ENCODE measurements at places on chromosomes 2 and 18.

- no peak for DNase-seq
Measured at GRCh38 chr2:12043131-12043530, 296.7 kb downstream of the LPIN1 start.

DNA sequence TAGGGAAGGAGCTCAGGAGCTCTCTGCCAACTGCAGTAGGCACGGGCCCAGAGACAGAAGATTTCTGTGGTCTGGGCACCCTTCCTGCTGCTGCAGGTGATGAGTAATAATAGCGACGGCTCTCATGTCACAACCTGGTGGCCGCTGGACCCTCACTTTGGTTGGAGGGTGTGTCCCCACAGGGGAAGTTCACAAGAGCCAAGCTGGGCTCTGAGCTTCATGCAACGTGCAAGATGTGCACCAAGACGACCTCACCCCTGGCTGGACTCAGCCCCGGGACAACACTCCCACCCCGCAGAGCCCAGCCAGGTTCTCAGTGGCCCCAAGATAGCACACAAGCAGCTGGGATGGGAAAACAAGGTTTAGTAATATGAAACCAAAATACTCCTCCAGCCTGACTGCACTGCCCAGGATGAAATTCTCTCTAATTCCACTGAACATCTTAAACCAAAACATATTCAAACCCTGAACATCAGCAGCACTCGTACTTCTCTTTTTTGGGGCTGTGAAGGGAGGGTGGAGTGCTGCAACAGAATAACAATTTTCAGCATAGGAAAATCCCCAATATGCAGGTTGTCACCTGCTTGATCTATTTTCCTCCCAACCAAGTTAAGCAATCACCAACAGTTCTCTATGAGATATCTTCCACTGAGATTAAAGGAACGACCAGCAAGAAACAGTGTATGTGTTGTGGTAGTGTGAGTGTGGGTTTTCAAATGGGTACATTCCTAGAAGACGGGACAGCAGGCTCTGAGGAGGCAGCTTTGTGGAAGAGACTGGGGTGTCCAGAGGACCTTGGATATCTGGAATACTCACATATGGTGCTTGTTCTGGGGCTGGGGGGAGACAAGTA is 26.5 kb downstream of the BCL2 start:
- DNase-seq, result no peak

GRCh38 chr2:12895017-12895416 is 178.3 kb downstream of the TRIB2 start:
- no peak for DNase-seq

DNA sequence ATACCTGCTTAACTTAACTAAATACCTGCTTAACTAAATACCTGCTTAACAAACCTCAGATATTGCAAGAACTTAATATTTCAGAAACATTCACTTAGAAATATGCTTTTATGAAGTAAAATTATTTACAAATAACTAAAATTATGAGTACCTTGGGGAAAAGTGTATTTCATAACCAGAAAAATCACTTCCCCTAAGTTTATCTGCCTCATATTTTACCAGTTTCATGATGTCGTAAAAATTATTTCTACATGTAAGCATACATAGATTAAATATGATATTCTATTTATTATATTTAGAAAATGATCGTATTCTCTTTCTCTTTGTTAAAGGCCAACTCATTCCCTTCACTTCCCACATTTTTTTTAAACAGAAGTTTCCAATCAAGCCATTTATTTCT is 41.5 kb upstream of the DSC1 start:
- no peak for DNase-seq

- no peak for DNase-seq
Measured at GRCh38 chr2:71498261-71498701, 44.9 kb downstream of the DYSF start.

- DNase-seq, result no peak
Measured at GRCh38 chr2:103445347-103445746, 683.5 kb downstream of the TMEM182 start.

DNA sequence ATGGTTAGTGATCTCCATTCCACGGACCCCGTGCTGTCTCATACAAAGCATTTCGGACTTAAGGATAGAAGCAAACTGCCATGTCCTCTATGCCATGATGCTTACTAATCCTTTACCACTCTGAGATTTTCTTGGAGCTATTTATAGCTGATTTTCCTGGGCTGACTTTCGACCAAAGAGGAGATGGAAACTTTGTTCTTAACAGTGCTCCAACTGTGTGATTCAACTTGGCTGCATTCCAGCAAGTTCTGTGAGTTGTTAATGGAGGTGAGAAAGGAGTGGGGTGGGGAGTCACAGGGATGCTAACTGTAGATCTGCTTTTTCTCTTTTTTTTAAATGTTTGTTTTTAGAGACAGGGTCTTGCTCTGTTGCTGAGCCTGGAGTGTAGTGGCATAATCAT is 45.5 kb upstream of the MSH2 start:
- DNase-seq, result no peak

DNA sequence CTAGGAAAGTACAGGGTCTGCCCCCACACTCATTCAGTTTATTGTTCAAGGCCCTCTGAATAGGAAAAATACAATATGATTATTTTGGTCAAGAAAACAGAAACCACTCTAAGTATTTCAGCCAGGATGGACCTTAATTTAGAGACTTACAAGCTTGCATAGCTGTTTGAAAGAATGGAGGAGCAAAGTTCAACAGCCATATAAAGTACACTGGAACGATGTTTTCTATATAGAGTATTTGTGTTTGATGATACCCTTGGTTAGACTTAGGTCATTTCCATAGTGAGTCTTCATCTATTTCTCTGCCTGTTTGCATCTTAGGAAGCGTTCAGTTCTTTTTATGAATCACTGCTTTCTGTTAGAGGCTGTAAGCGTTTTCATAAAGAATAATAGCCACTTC is 366.2 kb downstream of the NUP35 start:
- DNase-seq, result no peak

GRCh38 chr2:106117882-106118684 is 76.0 kb downstream of the UXS1 start:
- DNase-seq, result no peak

DNA sequence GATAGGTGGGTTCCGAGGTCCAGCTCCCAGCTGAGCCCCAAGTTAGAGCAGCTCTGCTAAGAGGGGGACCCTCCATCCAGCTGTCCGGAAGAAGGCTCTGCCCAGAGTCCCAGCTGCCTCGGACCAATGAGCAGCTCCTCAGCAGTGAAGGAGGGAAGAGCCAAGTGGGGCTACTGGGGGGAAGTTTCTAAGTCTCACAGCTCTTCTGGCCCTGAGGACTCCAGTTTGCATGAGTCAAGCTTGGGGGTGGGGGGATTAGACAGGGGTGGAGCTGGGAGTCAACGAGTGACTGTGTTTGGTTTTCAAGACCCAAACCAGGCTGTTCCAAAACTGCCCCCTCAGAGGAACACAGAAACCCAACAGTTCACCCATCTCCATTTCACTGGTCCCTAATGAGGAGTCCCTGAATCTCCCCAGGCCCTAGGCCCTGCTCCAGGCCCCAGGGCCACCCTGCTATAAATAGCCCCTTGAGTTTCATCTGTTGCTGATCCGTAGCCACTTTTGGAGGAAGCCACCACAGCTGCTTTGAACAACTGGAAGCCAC is 100.9 kb downstream of the TNS1 start:
- DNase-seq, result no peak

- DNase-seq, result no peak
Measured at GRCh38 chr2:3257826-3258225, 119.8 kb downstream of the EIPR1 start.

DNA sequence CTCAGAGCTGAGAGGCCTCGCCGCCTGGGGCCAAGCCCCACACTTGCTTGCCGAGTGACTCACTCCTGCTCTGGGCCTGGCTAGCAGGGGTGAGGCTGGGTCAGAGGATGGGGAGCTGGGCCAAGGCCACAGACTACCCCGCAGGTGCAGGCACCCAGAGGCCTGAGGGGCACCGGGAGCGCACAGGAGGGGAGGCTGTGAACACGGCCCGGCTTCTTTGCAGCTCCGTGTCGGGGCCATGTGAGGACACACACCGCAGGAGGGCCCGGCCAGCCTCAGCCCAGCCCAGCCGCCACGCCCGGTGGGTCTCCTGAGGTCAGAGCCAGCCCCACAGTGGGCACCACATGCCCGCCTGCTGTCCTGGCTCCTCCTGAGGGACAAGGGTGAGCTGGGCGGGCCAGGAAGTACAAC is 8.4 kb downstream of the GPC1 start:
- no peak for DNase-seq

GRCh38 chr2:190367091-190367490 is 23.7 kb downstream of the INPP1 start:
- DNase-seq, result no peak

DNA sequence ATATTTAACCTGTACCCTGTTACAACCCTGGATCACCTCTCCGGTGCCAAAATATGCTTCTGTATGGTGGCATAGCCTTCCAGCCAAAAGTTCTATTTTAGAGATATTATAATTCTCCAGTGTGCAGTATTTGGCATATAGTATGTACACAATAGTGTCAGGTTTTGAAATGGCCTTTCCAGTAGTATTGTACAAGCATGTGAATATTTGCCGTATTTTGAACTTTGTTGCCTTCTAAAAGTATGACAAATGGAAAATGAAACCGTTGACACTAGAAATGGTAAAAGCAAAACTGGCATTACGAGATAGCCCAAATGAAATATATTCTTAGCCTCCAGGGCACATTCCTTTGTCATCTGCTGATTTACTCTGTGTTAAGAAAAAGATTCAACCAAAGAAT is 431.2 kb downstream of the LRP1B start:
- DNase-seq, result no peak

DNA sequence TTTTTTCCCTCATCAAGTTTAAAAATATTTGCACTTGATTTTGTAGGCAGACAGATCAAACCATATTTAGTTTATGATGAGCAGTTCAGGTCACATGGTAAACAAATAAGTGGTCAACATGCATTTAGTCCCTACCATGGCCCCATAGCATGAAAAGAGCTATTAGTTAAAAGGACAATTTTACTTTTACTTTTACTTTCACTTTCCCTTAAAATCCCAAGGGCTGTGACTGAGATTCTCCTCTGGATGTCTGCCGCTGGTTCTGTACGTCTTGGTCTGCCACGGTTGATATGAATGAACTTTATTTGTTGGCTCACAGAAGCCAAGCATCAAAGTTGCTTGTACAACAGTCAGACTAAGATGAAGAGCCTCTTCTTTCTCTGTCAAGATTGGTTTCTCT is 626.2 kb upstream of the CDH7 start:
- DNase-seq, result no peak

DNA sequence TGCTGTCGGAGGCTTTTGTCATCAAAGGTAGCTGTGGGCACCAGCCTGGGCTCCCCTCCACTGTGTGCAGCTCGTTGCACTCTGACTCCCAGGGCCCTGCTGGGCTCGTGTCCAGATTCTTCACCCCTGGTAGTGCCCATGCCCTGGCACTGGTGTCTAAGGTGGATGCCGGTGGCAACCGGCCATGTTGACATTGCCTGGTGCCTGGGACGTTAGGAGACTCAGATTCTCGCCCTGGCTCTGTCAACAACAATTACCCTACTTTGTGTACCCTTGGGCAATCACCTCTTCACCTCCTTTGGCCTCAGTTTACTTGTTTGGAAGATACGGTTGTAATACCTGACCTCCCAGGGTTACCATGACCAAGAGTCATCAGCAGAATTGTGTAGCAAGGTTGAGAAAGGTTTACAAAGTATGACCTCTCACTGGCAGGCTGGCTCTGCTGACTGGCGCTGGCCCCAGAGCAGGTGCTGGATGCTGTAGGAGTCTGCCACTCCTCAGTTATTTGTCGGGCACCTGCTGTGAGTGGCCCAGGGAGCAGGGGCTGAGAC is 41.5 kb upstream of the MCFD2 start:
- DNase-seq, result no peak

- no peak for DNase-seq
Measured at GRCh38 chr2:10003206-10004125, 39.9 kb upstream of the KLF11 start.

DNA sequence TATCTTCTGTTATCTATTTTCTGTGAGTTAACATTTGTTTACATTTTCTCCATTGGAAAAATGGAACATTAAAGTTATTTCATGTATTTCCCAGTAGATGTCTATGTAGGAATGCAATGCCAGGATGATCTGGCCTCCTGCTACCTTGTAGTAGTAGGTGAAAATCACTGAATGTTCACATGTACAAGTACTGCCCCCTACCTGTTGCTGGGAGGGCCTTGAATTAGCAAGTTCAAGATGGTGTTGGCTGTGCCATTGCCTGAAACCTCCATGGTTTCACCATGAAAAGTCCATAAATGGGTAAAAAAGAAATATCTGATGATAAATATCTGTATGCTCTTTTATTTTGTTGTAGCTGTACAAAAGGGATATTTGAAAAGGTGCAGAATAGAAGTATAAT is 30.7 kb downstream of the XRCC5 start:
- no peak for DNase-seq

GRCh38 chr2:233409286-233409991 is 55.1 kb downstream of the DGKD start:
- DNase-seq, result no peak

GRCh38 chr2:150806336-150806735 is 318.9 kb upstream of the RND3 start:
- peak; percentile 3 for DNase-seq

DNA sequence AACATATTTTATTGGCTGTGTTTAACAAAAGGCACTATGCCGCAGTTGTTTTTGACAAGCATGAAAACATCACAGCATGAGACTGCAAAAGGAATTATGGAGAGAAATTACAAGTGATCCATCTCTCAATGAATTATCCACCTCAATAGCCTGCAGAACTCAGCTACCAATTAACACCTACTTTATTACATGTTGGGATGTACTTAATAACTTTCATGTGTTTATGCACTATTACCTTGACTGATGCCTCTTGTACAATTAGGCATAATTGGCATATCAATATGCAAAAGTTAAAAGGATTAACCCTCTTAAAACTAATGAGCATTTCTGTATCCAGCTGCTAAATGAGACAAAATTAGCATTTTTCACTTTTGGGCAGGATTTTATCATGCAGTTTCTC is 27.8 kb downstream of the ARHGAP15 start:
- no peak for DNase-seq

- no peak for DNase-seq
Measured at GRCh38 chr2:219851169-219851568, 223.7 kb downstream of the SLC4A3 start.

- DNase-seq, result no peak
Measured at GRCh38 chr18:25010623-25011374, 341.2 kb downstream of the ZNF521 start.
